ENCODE measurements at places on chromosomes 3 and 15. TPM values are rescaled to one million over a fixed set of nuclear protein-coding genes. Genes with fewer than 3 reads are reported as not detected.

GOLGA6L4 gene
- total RNA-seq: 1.8 TPM

MITF gene
- 0.07 TPM for total RNA-seq

PIGBOS1 gene
- total RNA-seq: 12.3 TPM

FES gene
- total RNA-seq: 51.9 TPM

FURIN gene
- 564 TPM for total RNA-seq

HACL1 gene
- 22.8 TPM for total RNA-seq

ITIH3 gene
- not detected for total RNA-seq

GOLGA6A gene
- total RNA-seq: not detected

GRCh38 chr3:33377931-33378330 lies 62.3 kb downstream of the UBP1 start:
- H3K4me1 ChIP-seq: peaks cover 2% of the 10 kb centered on the region
- no peak overlapping the region for H3K27ac ChIP-seq
- DNase-seq: no peak

DNA sequence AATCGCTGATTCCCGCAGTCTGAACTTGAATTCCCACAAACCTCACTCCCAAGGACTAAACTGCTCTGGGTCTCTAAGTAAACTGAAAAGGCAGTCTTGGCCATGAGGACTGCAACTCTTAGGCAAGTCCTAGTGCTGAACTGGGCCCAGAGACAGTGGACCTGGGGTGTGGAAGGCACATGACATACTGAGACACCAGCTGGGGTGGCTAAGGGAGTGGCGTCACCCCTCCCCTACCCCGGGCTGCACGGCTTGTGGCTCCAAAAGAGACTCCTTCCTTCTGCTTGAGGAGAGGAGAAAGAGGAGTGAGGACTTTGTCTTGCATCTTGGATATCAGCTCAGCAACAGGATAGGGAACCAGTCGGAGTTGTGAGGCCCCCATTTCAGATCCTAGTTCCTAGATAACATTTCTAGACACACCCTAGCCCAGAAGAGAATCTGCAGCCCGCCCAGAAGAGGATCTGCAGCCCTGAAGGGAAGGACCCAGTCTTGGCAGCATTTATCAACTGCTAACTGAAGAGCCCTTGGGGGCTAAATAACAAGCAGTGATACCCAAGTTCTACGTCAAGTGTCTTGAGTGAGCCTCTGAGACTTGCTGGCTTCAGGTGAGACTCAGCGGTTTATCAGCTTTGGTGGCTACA lies 110.7 kb upstream of the C3orf80 start:
- no peak overlapping the region for H3K4me3 ChIP-seq
- H3K36me3 ChIP-seq: no peaks in the 10 kb centered on the region
- H3K27me3 ChIP-seq: peaks cover 43% of the 10 kb centered on the region
- no peaks in the 10 kb centered on the region for H3K4me1 ChIP-seq
- H3K27ac ChIP-seq: no peak overlapping the region

DNA sequence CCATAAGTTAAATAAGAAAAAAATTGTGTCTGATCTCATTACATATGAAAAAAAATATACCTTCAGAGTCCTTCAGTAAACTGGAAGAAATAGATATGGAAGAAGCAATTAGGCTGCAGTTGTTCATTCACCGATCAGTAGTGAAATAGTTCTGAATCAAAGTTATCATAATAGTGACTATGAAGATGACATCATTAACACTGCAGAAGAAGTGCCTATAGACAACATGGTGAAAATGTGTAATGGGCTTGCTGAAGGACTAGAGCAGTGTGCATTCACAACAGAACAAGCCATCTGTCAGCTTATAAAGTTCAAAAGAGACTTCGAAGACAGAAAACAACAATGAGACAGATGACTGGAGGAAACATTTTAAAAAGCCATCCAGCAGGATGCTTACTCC lies 144.5 kb downstream of the NAALADL2 start:
- H3K27ac ChIP-seq: no peak overlapping the region
- no peaks in the 10 kb centered on the region for H3K4me1 ChIP-seq
- no peak for DNase-seq
- H3K36me3 ChIP-seq: no peaks in the 10 kb centered on the region
- H3K27me3 ChIP-seq: no peaks in the 10 kb centered on the region
- H3K4me3 ChIP-seq: no peak overlapping the region

GRCh38 chr15:46304321-46304720 lies 669.5 kb downstream of the SQOR start:
- no peaks in the 10 kb centered on the region for H3K36me3 ChIP-seq
- H3K4me3 ChIP-seq: no peak overlapping the region
- no peak for DNase-seq
- no peaks in the 10 kb centered on the region for H3K27me3 ChIP-seq
- H3K27ac ChIP-seq: no peak overlapping the region
- no peaks in the 10 kb centered on the region for H3K4me1 ChIP-seq

- H3K36me3 ChIP-seq: no peaks in the 10 kb centered on the region
- H3K27ac ChIP-seq: no peak overlapping the region
- H3K4me1 ChIP-seq: no peaks in the 10 kb centered on the region
- H3K4me3 ChIP-seq: no peak overlapping the region
These were observed 210.9 kb downstream of the DIPK2A start for GRCh38 chr3:144182501-144182900.

GRCh38 chr15:58286523-58286922 lies 145.3 kb upstream of the LIPC start:
- DNase-seq: no peak
- peaks cover 14% of the 10 kb centered on the region for H3K4me1 ChIP-seq
- peaks cover under 1% of the 10 kb centered on the region for H3K27me3 ChIP-seq
- H3K36me3 ChIP-seq: no peaks in the 10 kb centered on the region
- no peak overlapping the region for H3K4me3 ChIP-seq

GRCh38 chr3:126951561-126951960 lies 31.4 kb upstream of the PLXNA1 start:
- no peak for DNase-seq
- H3K4me3 ChIP-seq: no peak overlapping the region
- no peak overlapping the region for H3K27ac ChIP-seq
- peaks cover 4% of the 10 kb centered on the region for H3K4me1 ChIP-seq
- H3K36me3 ChIP-seq: no peaks in the 10 kb centered on the region

GRCh38 chr15:39573844-39574243 lies 7.0 kb upstream of the THBS1 start:
- DNase-seq: no peak
- no peak overlapping the region for H3K4me3 ChIP-seq
- peaks cover under 1% of the 10 kb centered on the region for H3K4me1 ChIP-seq
- H3K36me3 ChIP-seq: no peaks in the 10 kb centered on the region
- no peak overlapping the region for H3K27ac ChIP-seq

DNA sequence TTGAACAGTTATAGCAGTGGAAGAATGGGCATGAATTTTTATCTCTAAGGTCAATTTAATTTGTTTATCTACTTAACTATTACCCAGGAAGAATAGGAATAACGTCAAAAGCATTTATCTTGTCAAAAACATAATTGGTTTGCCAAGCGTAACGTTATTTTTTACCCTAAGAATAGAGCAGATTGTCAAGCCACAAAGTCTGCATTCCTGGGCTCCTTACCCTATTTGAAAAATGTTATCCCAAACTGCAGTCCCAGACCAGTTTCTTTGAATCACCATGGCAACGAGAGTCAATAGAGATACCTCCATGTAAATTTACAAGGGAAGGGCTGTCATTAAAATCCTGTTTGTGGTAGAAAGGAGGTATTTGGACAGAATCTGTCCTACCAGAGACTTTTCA lies 61.1 kb downstream of the CPNE4 start:
- no peak overlapping the region for H3K4me3 ChIP-seq
- H3K27ac ChIP-seq: no peak overlapping the region
- no peaks in the 10 kb centered on the region for H3K36me3 ChIP-seq
- H3K4me1 ChIP-seq: no peaks in the 10 kb centered on the region

GRCh38 chr3:143170074-143170473 lies 50.5 kb downstream of the CHST2 start:
- DNase-seq: no peak
- peaks cover 26% of the 10 kb centered on the region for H3K36me3 ChIP-seq

GRCh38 chr3:169255511-169255910 lies 408.0 kb downstream of the MECOM start:
- no peak overlapping the region for H3K27ac ChIP-seq
- no peak for DNase-seq
- H3K36me3 ChIP-seq: no peaks in the 10 kb centered on the region
- no peaks in the 10 kb centered on the region for H3K27me3 ChIP-seq

DNA sequence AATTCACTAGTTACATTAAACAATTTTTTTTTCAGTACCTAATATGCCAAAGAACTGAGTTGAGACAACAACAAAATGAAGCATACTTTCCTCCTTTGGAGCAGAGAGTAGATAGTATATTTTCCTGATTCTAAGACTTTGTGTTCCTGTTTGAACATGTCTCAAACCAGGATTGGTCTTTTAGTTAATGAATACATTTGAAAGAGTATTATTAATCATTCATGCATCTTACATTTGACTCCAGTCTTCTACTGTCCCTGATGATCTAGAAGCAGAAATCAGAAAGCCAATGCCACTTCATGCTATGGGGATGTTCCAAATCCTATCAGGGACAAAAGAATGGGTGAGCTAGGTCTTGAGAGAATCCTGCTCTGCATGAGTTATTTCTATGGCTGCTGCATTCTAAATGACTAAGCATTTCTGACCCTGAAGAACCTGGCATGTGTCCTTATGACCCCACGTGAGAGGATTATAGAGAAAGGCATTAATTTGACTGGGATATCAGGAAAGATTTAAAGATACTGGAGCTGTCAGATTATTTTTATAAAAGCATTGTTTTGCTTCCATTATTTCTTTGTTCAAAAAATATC lies 32.9 kb upstream of the MBNL1 start:
- H3K36me3 ChIP-seq: peaks cover 5% of the 10 kb centered on the region
- no peak for DNase-seq
- no peaks in the 10 kb centered on the region for H3K27me3 ChIP-seq
- H3K27ac ChIP-seq: no peak overlapping the region

DNA sequence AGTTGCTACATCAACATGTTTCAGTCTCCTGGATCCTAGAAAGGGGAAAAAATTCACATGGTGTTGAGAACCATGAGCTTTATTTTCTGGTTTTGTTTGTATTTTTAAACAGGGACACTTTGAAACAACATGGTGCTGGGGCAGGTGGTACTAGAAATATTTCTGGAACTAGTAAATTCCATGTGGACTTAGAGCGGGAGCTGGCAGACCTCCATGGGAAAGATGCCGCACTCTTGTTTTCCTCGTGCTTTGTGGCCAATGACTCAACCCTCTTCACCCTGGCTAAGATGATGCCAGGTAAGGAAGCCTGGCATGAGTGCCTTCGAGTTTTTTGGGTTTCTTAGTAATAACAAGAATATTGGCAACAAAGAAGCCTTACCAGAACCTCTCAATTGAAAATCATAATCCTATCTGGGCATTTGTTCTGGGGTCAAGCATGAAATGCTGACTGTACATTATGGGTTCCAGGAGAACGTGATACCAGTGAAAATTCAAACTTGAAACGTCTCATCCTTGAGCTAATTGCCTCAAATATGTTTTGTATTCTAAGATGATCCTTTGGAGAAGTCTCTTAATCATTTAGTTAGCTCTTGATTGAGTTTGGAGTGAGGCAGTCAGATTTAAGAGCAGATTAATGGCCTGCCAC lies 7.9 kb downstream of the ALAS1 start:
- H3K27me3 ChIP-seq: no peaks in the 10 kb centered on the region
- H3K36me3 ChIP-seq: peaks cover 95% of the 10 kb centered on the region
- H3K4me3 ChIP-seq: no peak overlapping the region
- H3K4me1 ChIP-seq: peaks cover 34% of the 10 kb centered on the region
- no peak for DNase-seq

DNA sequence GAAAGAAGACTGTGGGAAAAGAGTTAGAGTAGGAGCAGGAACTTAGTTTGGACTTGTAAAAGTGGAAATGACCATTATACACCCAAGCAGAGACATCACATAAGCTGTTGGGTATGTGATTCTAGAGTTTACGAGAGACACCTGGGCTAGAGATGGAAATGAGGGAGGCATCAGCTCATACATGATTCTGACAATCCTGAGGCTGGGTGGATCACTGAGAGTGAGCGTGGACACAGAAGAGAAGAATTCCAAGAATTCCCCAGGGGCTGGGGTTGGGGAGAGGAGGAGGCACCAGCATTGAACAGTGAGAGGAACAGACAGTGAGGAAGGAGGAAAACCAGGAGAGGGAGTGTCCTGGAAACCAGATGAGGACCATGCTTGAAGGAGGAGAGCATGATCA lies 113.5 kb downstream of the KCNAB1 start:
- H3K36me3 ChIP-seq: no peaks in the 10 kb centered on the region
- no peak overlapping the region for H3K27ac ChIP-seq
- peaks cover 11% of the 10 kb centered on the region for H3K27me3 ChIP-seq
- H3K4me3 ChIP-seq: no peak overlapping the region
- no peaks in the 10 kb centered on the region for H3K4me1 ChIP-seq

DNA sequence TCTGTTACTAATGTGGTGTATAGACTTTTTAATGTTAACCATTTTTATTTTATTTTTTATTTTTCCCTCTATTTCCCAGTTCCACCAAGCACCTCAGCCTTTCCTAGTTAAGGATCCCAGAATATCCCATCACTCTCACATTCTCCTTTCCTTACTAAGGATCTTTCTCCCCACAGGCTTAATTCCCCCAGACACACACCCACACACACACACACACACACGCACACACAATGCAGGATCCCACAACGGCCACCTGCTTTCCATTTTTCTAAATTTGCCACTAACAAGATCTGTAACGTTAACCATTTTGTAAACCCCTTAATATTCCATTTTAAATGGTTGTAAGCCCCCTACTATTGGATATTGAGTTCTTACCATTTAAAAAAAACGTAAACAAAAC lies 404.1 kb downstream of the ZIC1 start:
- H3K27ac ChIP-seq: no peak overlapping the region
- no peak overlapping the region for H3K4me3 ChIP-seq
- no peak for DNase-seq
- H3K36me3 ChIP-seq: no peaks in the 10 kb centered on the region
- H3K4me1 ChIP-seq: no peaks in the 10 kb centered on the region
- no peaks in the 10 kb centered on the region for H3K27me3 ChIP-seq

GRCh38 chr15:69341356-69341755 lies 42.6 kb downstream of the PAQR5 start:
- H3K4me1 ChIP-seq: peaks cover 2% of the 10 kb centered on the region
- H3K27me3 ChIP-seq: peaks cover 7% of the 10 kb centered on the region
- no peak overlapping the region for H3K27ac ChIP-seq
- no peak for DNase-seq
- H3K4me3 ChIP-seq: no peak overlapping the region

- peaks cover 1% of the 10 kb centered on the region for H3K4me1 ChIP-seq
- H3K4me3 ChIP-seq: no peak overlapping the region
- peaks cover 93% of the 10 kb centered on the region for H3K36me3 ChIP-seq
- no peak for DNase-seq
- H3K27me3 ChIP-seq: no peaks in the 10 kb centered on the region
These were observed 28.6 kb downstream of the SLC27A2 start for GRCh38 chr15:50210462-50211157.

DNA sequence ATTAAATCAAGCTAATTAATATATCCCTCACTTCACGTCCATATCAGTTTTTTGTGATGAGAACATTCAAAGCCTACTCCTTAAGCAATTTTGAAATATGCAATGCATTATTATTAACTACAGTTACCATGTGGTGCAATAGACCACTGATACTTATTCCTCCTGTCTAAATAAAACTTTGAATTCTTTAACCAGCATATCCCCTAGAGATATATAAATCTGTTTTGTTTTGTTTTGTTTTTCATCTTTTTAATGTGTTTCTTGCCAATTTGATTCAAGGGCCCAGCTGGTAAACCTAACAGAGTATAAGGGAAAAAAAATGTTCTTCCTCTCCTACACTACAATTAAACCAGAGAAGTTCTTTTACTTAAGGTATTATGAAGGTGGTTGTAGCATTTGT lies 524.2 kb downstream of the NAALADL2 start:
- H3K36me3 ChIP-seq: no peaks in the 10 kb centered on the region
- no peak overlapping the region for H3K27ac ChIP-seq
- no peak for DNase-seq

- no peak for DNase-seq
- H3K27me3 ChIP-seq: no peaks in the 10 kb centered on the region
- H3K4me1 ChIP-seq: no peaks in the 10 kb centered on the region
- no peak overlapping the region for H3K27ac ChIP-seq
- no peaks in the 10 kb centered on the region for H3K36me3 ChIP-seq
These were observed 54.3 kb downstream of the DNAJB8 start for GRCh38 chr3:128412180-128413002.

All from activated T-helper 2 cell treated with anti-CD3 and anti-CD28 coated beads, Interferon-gamma antibody, Interleukin-2, Interleukin-4, amounts not matched to agents 10 μg/mL and 5 μg/mL and 100 μg/mL, durations not matched to agents 14 hours and 24 hours and 36 hours (primary cell).